ENCODE measurements at places on chromosomes 16 and 17.

DNA sequence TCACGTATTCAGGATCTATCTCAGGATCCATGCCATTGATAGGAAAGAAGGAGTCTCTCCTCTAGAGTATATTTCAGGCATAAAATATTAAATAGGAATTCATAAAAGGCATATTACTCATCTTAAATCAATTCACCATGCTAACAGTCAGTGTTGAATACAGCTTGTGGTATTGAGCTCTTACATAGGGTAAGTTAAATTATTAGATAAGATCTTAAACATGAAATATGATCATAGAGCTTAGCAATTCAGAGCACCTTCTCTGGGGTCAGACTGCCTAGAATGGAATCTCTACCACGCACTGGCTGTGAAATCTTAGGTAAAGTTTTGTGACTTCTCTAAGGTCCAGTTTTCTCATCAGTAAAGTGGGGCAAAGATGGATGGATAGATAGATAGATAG, 20.7 kb downstream of the MARCHF10 start:
- no peak for DNase-seq
- no peak overlapping the region for H3K4me3 ChIP-seq
- H3K27ac ChIP-seq: no peak overlapping the region
- H3K27me3 ChIP-seq: peaks cover 13% of the 10 kb centered on the region

GRCh38 chr16:88536971-88537751, 33.0 kb upstream of the ZC3H18 start:
- no peak overlapping the region for H3K27ac ChIP-seq
- no peak for DNase-seq
- peaks cover 5% of the 10 kb centered on the region for H3K4me1 ChIP-seq

GRCh38 chr17:13518261-13519000, 83.3 kb downstream of the HS3ST3A1 start:
- no peaks in the 10 kb centered on the region for H3K4me1 ChIP-seq
- no peaks in the 10 kb centered on the region for H3K27me3 ChIP-seq
- no peak for DNase-seq

- H3K4me3 ChIP-seq: no peak overlapping the region
- no peak overlapping the region for H3K27ac ChIP-seq
These were observed 208.0 kb downstream of the MSI2 start for GRCh38 chr17:57464191-57464864.

DNA sequence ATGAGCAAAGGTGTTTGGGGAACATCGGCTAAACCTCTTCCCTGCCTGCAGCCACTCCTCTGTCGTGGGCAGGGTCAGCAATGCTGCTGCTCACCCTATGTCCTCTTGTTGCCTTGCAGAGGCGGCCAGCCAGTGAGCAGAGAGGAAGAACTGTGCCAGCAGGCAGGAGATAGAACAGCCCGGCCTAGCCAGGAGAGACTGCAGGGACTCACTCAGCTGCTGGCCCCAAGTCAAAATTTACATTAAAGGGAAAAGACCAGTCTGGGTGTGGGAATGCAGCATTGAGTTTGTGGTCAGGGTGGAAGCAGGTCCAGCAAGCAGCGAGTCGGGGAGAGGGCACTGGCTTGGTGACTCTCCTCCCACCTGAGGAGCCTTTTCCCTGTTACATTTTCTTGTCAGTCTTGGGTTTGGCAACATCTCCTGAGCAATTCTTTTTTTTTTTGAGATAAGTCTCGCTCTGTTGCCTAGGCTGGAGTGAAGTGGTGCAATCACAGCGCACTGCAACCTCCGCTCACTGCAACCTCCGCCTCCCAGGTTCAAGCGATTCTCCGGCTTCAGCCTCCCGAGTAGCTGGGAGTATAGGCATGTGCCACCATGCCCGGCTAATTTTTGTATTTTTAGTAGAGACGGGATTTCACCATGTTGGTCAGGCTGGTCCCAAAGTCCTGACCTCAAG, 22.7 kb downstream of the LIG3 start:
- peaks cover 4% of the 10 kb centered on the region for H3K4me1 ChIP-seq
- no peak overlapping the region for H3K27ac ChIP-seq
- DNase-seq: no peak
- no peak overlapping the region for H3K4me3 ChIP-seq

GRCh38 chr17:74433421-74434121, 1.7 kb downstream of the GPRC5C start:
- no peak overlapping the region for H3K27ac ChIP-seq
- H3K4me3 ChIP-seq: no peak overlapping the region
- peaks cover 52% of the 10 kb centered on the region for H3K27me3 ChIP-seq
- no peak for DNase-seq
- peaks cover 2% of the 10 kb centered on the region for H3K36me3 ChIP-seq

DNA sequence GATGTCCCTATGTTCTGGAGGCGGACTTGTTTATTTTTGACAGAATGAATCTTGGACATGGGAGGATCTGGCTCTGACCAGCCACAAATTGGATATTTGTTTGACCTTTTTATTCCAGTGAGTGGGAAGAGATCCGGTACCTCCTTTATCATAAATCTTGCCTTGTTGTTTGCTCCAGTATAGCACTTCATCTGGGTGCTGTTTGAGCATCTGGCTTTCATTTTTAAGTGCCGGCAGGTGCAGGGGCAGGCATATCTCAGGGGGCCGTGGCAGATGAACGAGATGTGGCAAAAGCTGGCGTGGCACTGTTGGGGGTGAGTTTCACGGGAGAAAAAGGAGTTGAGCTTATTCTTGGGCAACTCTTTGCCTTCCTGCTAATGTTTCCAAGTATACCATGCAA, 37.8 kb downstream of the MSI2 start:
- H3K4me3 ChIP-seq: no peak overlapping the region
- peak overlapping the region; percentile 68 for H3K27ac ChIP-seq
- peaks cover 27% of the 10 kb centered on the region for H3K4me1 ChIP-seq
- peaks cover 65% of the 10 kb centered on the region for H3K36me3 ChIP-seq
- no peaks in the 10 kb centered on the region for H3K27me3 ChIP-seq
